Mononuclear cell (primary cell): ENCODE measurements at places on chromosomes 1 and 21. TPM values are rescaled to one million over a fixed set of nuclear protein-coding genes. Genes with fewer than 3 reads are reported as not detected.

SV2A gene
- total RNA-seq, result 0.73 TPM

PHF13 gene
- 4.7 TPM for total RNA-seq

CRNN gene
- not detected for total RNA-seq

BSND gene
- total RNA-seq, result not detected

CLDN14 gene
- not detected for total RNA-seq

RXFP4 gene
- not detected for total RNA-seq

SPRR1B gene
- total RNA-seq, result not detected

KLHDC9 gene
- not detected for total RNA-seq

ZNF648 gene
- total RNA-seq, result not detected

PADI3 gene
- total RNA-seq, result not detected

LCE2A gene
- total RNA-seq, result not detected

PTGER3 gene
- 0.52 TPM for total RNA-seq

SLC50A1 gene
- 22.4 TPM for total RNA-seq

WNT4 gene
- not detected for total RNA-seq

MYBPH gene
- total RNA-seq, result not detected

FLG2 gene
- total RNA-seq, result not detected

WLS gene
- total RNA-seq, result 4.7 TPM

TAGLN2 gene
- total RNA-seq, result 397 TPM

FCRL3 gene
- 8.8 TPM for total RNA-seq

C1orf94 gene
- not detected for total RNA-seq

ACTL8 gene
- not detected for total RNA-seq

FAM163A gene
- total RNA-seq, result 0.21 TPM

SMCP gene
- total RNA-seq, result not detected

CRYZL1 gene
- total RNA-seq, result 16.1 TPM

CYP4A11 gene
- not detected for total RNA-seq

OR2L3 gene
- not detected for total RNA-seq

SAMD13 gene
- total RNA-seq, result 0.31 TPM

CYP4Z1 gene
- not detected for total RNA-seq

EPHA8 gene
- not detected for total RNA-seq

LDLRAD1 gene
- not detected for total RNA-seq

SDHB gene
- 100 TPM for total RNA-seq

SNAP47 gene
- total RNA-seq, result 18.1 TPM

DPM3 gene
- 14.0 TPM for total RNA-seq

ATAD3C gene
- 0.63 TPM for total RNA-seq

OPRD1 gene
- total RNA-seq, result not detected

ATF3 gene
- 53.6 TPM for total RNA-seq

OR6K3 gene
- total RNA-seq, result not detected

B4GALT2 gene
- total RNA-seq, result 0.63 TPM

PTGS2 gene
- 446 TPM for total RNA-seq

AMY1C gene
- total RNA-seq, result not detected

ANGPTL3 gene
- not detected for total RNA-seq

VWA1 gene
- total RNA-seq, result 0.10 TPM

CASZ1 gene
- total RNA-seq, result 18.8 TPM

CAPN2 gene
- total RNA-seq, result 146 TPM

KIF26B gene
- 0.31 TPM for total RNA-seq
